BJ (cell line): ENCODE measurements at places on chromosomes 4 and X.

GRCh38 chr4:56637791-56638190 lies 43.3 kb downstream of the HOPX start:
- no peak for DNase-seq

DNA sequence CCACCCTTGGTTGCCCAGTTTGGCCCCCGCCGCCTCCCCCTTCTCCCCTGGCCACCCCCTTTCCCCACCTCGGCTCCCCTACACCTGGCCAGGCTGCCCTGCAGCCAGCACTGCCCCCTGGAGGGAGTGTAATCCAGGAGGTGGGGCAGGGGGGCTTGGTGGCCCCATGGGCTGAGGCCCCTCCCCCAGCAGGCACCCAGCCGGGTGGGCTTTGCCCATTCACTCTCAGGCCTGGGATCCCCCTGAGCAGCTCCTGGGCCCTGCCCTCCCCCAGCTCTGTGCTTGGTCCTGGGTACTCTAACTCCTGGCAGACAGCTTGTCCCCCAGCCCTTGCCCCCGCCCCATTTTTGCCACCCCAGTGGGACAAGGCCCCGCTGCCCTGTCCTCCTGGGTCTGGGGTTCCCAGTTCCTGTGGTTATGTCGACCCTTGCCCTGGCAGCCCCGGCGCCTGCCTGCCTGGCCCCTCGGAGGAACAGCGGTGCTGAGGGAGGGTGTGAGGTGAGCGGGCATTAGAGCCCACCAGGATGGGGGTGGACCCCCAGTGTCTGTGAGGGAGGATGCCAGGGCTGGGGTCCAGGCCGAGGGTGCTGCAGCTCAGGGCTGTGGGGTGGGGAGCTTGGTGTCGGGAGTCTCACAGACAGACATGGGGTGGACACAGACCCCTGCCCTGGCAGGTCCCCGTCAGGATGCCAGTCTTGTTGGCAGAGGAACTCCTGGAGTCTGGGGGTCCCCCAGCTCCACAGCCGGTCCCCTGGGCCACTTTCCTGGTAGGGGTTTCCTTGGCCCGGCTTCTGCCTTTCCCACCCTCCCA lies 10.2 kb downstream of the NAT8L start:
- DNase-seq = no peak

DNA sequence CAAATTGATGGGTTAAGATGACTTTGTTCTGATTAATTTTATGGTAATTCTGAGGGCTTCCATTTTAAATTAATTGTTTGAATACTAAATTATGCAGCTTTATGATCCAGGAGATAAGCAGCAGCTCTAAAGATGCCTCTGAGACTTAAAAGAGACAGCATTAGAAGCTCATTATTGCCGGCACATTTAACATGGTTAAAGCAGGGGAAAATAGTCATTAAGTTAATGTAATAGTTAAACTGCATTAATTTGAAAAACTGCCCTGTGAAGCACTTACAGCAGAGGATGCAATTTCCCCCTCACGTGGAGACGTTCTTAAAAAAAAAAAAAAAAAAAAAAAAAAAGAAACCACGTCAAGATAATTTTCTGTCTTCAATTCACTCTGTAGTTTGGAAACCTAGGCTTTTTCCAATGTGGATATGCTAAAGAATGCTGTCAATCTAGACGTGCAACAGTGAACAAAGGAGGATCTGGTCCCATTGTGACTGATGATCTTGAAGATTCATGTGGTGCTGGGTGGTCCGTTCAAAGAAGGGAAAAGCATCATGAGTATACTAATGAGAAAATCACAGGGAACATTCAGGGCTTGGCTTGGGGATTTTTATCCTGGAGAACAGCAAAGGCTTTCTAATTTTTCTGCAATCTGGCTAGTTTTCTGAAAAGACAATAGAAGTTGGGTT lies 440.6 kb upstream of the HS3ST1 start:
- no peak for DNase-seq

GRCh38 chrX:11447418-11447817 lies 154.2 kb downstream of the AMELX start:
- no peak for DNase-seq

DNA sequence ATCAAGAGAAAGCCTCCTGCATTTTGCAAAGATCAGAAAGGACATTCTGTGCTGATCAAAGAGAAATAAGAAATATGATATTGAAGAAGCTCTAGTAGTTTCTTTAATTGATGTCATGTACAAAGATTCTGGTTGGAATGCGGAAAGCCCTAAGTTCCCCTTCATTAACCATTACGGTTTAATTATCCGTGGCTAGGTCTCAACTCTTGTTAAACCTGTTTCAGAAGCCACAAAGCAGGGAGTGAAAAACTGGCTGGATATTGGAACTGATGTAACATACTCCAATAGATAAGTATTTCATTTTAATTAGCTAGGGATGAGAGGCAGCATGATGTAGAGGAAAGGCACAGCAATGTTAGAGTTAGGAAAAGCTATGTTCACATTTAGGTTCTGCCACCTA lies 55.7 kb downstream of the SPANXN3 start:
- no peak for DNase-seq
